ENCODE measurements at places on chromosomes 6 and 20.

DNA sequence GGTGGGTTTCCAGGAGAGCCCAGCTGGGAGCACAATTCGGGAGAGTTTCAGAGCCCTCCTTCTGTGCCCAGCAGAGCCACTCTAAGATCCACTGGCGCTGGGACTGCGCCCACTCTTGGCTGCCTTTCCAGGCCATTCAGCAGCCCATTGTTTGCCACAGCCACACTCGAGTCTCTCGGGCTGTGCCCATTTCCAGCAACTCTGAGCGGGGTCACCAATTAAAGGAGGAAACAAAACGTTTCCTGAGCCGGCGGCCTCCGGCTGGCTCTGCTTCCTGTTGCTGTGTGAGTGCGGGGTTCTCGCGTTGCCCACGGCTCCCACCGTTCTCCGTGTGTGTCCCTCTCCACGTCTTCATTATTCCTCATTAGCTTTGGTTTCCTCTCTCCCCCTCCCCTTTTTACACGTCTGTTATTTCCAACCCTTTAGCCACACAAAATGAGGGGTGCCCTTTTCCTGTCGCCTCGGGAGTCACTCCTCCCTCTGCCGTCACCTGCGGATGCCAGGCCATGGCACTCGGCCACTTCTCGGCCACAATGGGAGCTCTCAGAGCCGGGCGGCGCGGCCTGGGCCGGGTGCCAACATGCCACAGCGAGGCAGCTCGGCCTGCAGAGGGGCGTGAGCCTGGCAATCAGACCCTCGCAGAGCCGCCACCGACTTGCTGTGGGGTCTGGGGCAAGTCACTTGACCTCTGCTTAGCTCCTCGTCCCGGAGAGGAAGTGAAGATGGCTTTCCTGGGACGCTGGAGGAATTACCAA is 94.3 kb upstream of the NKX2-2 start:
- no peak for DNase-seq

- DNase-seq, result no peak
Measured at GRCh38 chr6:134261766-134262165, 56.1 kb downstream of the SGK1 start.

DNA sequence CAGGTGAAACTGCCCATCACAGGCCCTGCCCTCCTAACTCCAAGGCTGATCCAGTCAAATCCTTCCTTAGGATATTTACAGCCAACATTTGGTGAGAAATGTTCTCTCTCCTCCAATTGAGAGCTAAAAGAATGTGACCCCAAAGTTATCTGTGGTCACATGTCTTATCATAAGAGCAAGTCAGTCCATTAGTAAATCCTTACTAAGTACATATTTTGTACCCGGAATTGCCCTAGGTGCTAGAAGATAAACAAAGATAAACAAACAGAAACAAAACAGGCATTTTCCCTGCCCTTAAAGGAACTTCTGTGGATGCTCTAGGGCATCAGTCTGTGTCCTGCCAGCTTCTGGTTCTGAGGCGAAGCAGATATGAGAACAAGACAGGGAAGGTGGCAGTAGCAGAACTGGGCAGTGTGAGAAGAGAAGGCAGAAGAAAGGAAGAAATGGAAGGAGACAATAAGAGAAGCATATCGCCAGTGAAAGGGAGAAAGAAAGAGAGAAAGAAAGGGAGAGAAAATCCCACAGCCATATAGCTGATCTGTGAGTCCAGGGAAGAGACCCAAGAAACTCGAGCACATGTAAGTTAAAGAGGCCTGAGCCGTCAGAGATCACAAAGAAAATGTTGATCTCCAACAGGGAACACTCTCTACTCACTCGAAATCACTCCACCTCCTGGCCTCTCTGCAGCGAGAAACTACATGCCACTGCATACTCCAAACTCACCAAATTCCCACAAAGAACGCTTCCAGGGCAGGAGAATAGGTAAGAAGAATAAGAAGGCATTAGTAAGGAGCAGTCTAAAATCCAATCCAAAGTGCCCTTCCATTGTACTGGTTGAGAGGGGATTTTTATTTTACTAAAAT is 41.7 kb downstream of the CDK5RAP1 start:
- no peak for DNase-seq

GRCh38 chr20:1306316-1307135 is 22.4 kb downstream of the SDCBP2 start:
- no peak for DNase-seq

DNA sequence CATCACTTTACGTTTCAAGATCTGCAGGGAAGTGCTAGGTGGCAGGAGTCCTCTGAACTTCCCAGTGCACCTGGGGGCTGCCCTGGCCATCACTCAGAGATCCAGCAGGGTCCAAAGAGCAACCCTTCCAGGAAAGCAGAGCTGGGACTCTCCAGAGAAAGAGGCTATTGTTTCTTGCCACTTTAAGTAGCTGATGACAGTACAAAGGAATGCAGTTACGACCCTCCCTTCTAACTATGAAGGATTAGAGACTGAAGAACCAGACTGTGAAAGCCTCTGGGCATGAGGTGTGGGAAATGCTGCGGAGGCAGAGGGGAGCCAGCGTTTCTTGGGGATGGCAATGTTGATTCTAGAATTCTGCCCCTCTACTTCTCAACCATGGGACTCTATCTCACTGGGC is 189.1 kb upstream of the SUPT3H start:
- DNase-seq, result no peak

GRCh38 chr6:87756858-87757257 is 54.8 kb upstream of the AKIRIN2 start:
- DNase-seq, result no peak

- DNase-seq, result no peak
Measured at GRCh38 chr6:3876866-3877265, 27.7 kb downstream of the FAM50B start.

DNA sequence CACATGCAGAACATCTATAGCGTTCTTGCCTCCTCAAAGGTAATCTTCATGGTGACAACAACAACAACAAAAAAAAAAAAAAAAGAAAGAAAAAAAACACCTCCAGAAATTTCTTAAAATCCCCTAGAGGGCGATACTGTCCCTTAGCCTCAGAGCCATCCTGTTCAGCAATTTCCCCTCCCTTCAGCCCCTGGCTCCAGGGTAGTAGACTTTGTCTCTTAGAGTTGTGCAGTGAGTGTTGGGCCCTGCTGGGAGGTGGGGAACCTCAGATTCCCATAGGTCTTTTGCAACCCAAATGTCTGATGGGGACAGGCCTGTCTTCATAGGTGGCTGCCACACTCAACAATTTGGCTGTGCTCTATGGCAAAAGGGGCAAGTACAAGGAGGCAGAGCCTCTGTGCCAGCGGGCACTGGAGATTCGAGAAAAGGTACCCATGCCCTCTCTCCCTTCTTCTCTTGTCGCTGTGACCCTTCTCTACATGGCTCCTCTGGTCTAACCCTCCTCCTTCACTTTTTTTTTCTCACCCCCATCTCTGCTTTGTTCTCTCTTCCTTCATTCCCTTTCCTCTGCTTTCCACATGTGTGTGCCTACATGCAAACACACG is 6.0 kb upstream of the PTK7 start:
- no peak for DNase-seq

- DNase-seq, result no peak
Measured at GRCh38 chr6:8113131-8113654, 10.8 kb upstream of the EEF1E1 start.

DNA sequence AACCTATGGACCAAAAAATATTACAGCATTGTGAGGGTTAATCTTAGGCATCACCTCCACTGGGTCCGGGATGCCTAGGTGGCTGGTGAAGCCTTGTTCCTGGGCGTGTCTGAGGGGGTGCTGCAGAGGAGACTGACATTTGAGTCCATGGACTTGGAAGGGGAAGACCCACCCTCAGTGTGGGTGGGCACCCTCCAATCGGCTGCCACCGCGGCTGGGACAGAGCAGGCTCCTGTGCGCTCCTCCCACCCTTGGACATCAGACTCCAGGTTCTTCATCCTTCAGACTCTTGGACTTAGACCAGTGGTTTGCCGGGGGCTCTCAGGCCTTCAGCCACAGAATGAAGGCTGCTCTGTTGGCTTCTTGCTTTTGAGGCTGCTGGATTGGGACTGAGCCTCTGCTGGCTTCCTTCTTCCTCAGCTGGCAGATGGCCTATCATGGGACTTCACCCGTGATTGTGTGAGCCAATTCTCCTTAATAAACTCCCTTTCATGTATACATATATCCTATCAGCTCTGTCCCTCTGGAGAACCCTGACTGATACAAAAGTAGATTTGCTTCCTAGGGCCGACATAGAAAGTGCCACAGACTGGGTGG is 113.1 kb downstream of the TTLL2 start:
- DNase-seq, result no peak

- no peak for DNase-seq
Measured at GRCh38 chr6:95551678-95552324, 25.5 kb upstream of the MANEA start.
